ENCODE measurements at places on chromosomes 3 and 15.

DNA sequence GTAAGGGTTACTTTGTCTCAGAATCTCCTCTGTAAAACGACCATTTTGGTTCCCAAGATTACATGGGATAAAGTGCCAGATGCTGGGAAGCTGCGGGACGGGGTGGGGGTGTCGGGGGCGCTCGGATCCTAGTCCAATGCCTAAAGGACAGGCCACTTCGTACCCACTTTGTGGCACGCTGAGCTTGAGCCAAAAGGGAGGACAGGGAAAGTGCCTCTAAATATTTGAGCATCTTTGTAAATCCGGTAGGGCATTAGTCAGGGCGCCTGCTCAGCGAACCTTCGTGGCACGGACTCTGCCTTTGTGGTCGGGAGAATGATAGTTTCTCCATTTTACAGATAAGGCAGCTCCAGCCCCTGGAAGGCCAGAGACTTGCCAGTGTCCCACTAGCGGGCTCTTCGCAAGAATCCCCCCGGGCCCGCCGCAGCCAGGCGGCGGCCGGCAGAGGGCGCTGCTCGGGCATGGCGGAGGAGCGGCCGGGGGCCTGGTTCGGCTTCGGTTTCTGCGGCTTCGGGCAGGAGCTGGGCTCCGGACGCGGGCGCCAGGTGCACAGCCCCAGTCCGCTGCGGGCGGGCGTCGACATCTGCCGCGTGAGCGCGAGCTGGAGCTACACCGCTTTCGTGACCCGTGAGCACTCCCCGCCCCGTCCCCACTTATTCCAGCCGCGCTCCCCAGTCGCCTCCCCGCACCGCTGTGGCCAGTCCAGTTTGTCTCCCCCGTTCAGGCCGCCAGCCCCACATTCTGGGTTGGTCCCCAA lies 1.8 kb downstream of the RCCD1 start:
- peak; percentile 55 for DNase-seq

- peak; percentile 24 for DNase-seq
Observed at GRCh38 chr15:35078221-35078915, 6.7 kb downstream of the NANOGP8 start.

GRCh38 chr3:73485877-73486330 lies 138.8 kb downstream of the PDZRN3 start:
- DNase-seq = no peak

GRCh38 chr3:66242788-66243464 lies 22.1 kb downstream of the SLC25A26 start:
- no peak for DNase-seq

- DNase-seq = peak; percentile 38
Observed at GRCh38 chr3:8767667-8768363, 1.6 kb downstream of the OXTR start.

- no peak for DNase-seq
Observed at GRCh38 chr15:90040618-90041017, 39.5 kb downstream of the ZNF710 start.

- no peak for DNase-seq
Observed at GRCh38 chr15:36029606-36030210, 483.7 kb upstream of the DPH6 start.

GRCh38 chr3:15197340-15198029 lies 8.6 kb upstream of the CAPN7 start:
- no peak for DNase-seq

- DNase-seq = no peak
Observed at GRCh38 chr3:69485489-69485888, 99.6 kb upstream of the FRMD4B start.

Data from stimulated activated CD4-positive, alpha-beta T cell treated with anti-CD3 and anti-CD28 coated beads, Interleukin-1b, Interleukin-23, amount 100 ng/mL, for 48 hours (primary cell).